A549 treated with CpdA at 1 μM for 4 hours (cell line): ENCODE measurements at places on chromosomes 3 and 15. TPM values are rescaled to one million over a fixed set of nuclear protein-coding genes. Genes with fewer than 3 reads are reported as not detected.

Gene GNAT1
- total RNA-seq = 0.02 TPM in 1 of 5 replicates, not detected in the others

Gene ACTC1
- total RNA-seq = 0.22 to 0.63 TPM (median 0.37 TPM) in 5 replicates

Gene TMEM266
- 0.05 to 0.10 TPM (median 0.06 TPM) in 3 of 5 replicates, not detected in the others for total RNA-seq

Gene SST
- not detected in 5 replicates for total RNA-seq

Gene SLC6A11
- total RNA-seq = 0.03 to 0.07 TPM (median 0.04 TPM) in 4 of 5 replicates, not detected in the other

Gene CGGBP1
- total RNA-seq = 34.7 to 41.5 TPM (median 38.7 TPM) in 5 replicates

Gene GP9
- not detected in 5 replicates for total RNA-seq

Gene TTC23
- 9.7 to 14.4 TPM (median 11.0 TPM) in 5 replicates for total RNA-seq
